ENCODE measurements at places on chromosomes 5 and 9. TPM values are rescaled to one million over a fixed set of nuclear protein-coding genes. Genes with fewer than 3 reads are reported as not detected.

Gene PTPRD
- 10.5 TPM for total RNA-seq

Gene BAG1
- 48.5 TPM for total RNA-seq

Gene C9orf72
- total RNA-seq: 7.5 TPM

- no peaks in the 10 kb centered on the region for H3K4me1 ChIP-seq
- no peaks in the 10 kb centered on the region for H3K36me3 ChIP-seq
- no peak for DNase-seq
- H3K4me3 ChIP-seq: no peak overlapping the region
- H3K27ac ChIP-seq: no peak overlapping the region
These were observed 72.6 kb upstream of the BRINP1 start for GRCh38 chr9:119441832-119442231.

GRCh38 chr9:82930116-82930515 lies 132.8 kb downstream of the RASEF start:
- no peaks in the 10 kb centered on the region for H3K27me3 ChIP-seq
- H3K27ac ChIP-seq: no peak overlapping the region

- no peak overlapping the region for H3K4me3 ChIP-seq
- no peaks in the 10 kb centered on the region for H3K27me3 ChIP-seq
- H3K36me3 ChIP-seq: no peaks in the 10 kb centered on the region
- no peak overlapping the region for H3K27ac ChIP-seq
- H3K4me1 ChIP-seq: no peaks in the 10 kb centered on the region
These were observed 15.4 kb upstream of the ATP6V1G1 start for GRCh38 chr9:114572199-114572598.

- H3K27ac ChIP-seq: no peak overlapping the region
- H3K36me3 ChIP-seq: no peaks in the 10 kb centered on the region
- H3K4me1 ChIP-seq: no peaks in the 10 kb centered on the region
- DNase-seq: no peak
These were observed 95.9 kb downstream of the NLN start for GRCh38 chr5:65817931-65818330.

- DNase-seq: no peak
- no peak overlapping the region for H3K27ac ChIP-seq
- H3K36me3 ChIP-seq: no peaks in the 10 kb centered on the region
- no peak overlapping the region for H3K4me3 ChIP-seq
These were observed 301.3 kb upstream of the ADCY2 start for GRCh38 chr5:7094626-7095025.

- no peaks in the 10 kb centered on the region for H3K27me3 ChIP-seq
- no peak overlapping the region for H3K27ac ChIP-seq
- no peak overlapping the region for H3K4me3 ChIP-seq
- H3K4me1 ChIP-seq: no peaks in the 10 kb centered on the region
- DNase-seq: no peak
These were observed 110.7 kb upstream of the IL12B start for GRCh38 chr5:159440968-159441367.

DNA sequence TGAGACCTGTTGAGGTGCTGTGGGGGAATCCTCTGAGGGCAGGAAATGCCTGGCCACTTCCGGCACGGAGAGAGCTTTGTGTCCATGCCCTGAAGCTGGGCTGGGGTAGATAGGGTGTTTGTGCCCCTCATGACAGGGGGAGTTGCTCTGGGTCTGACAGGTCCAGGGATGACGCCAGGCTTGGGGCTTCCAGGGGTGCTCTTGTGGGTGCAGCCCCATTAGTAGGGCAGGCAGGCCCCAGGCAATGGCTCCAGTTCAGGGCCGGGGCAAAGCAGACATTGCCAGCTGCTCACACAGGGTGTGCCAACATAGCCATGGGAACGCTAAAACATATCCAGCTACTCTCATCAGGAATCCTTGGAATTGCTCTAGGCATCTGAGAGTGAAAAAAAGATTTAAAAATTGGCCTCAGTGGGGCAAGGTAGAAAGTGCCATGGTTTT lies 21.1 kb downstream of the PITX1 start:
- peaks cover 10% of the 10 kb centered on the region for H3K4me1 ChIP-seq
- H3K36me3 ChIP-seq: no peaks in the 10 kb centered on the region
- no peak overlapping the region for H3K27ac ChIP-seq
- H3K4me3 ChIP-seq: no peak overlapping the region
- no peaks in the 10 kb centered on the region for H3K27me3 ChIP-seq

All from pancreas (tissue), 10 donors.